ENCODE measurements at places on chromosomes 3 and 15. TPM values are rescaled to one million over a fixed set of nuclear protein-coding genes. Genes with fewer than 3 reads are reported as not detected.

Gene STAC
- total RNA-seq = not detected

Gene FNDC3B
- total RNA-seq = 17.8 TPM

Gene CD96
- total RNA-seq = 39.0 TPM

Gene GPR27
- total RNA-seq = 1.2 TPM

Gene CNTN4
- not detected for total RNA-seq

Gene CNTN3
- total RNA-seq = not detected

Gene TCF12
- total RNA-seq = 64.6 TPM

Gene CPEB1
- total RNA-seq = 0.21 TPM

Gene TMEM87A
- 26.1 TPM for total RNA-seq

Gene COL6A5
- not detected for total RNA-seq

Data from activated CD4-positive, alpha-beta memory T cell treated with anti-CD3 and anti-CD28 coated beads for 36 hours (primary cell).